ENCODE measurements at places on chromosomes 12 and 14. TPM values are rescaled to one million over a fixed set of nuclear protein-coding genes. Genes with fewer than 3 reads are reported as not detected.

- peaks cover 42% of the 10 kb centered on the region for H3K4me1 ChIP-seq
- peaks cover 26% of the 10 kb centered on the region for H3K36me3 ChIP-seq
- no peak for DNase-seq
Measured at GRCh38 chr12:68611806-68612160, 1.1 kb downstream of the RAP1B start.

- DNase-seq = peak; percentile 32
- peak overlapping the region; percentile 94 for H3K4me3 ChIP-seq
- no peaks in the 10 kb centered on the region for H3K27me3 ChIP-seq
- peaks cover 22% of the 10 kb centered on the region for H3K4me1 ChIP-seq
Measured at GRCh38 chr12:56469007-56469930, 891 bp downstream of the SPRYD4 start.

DNA sequence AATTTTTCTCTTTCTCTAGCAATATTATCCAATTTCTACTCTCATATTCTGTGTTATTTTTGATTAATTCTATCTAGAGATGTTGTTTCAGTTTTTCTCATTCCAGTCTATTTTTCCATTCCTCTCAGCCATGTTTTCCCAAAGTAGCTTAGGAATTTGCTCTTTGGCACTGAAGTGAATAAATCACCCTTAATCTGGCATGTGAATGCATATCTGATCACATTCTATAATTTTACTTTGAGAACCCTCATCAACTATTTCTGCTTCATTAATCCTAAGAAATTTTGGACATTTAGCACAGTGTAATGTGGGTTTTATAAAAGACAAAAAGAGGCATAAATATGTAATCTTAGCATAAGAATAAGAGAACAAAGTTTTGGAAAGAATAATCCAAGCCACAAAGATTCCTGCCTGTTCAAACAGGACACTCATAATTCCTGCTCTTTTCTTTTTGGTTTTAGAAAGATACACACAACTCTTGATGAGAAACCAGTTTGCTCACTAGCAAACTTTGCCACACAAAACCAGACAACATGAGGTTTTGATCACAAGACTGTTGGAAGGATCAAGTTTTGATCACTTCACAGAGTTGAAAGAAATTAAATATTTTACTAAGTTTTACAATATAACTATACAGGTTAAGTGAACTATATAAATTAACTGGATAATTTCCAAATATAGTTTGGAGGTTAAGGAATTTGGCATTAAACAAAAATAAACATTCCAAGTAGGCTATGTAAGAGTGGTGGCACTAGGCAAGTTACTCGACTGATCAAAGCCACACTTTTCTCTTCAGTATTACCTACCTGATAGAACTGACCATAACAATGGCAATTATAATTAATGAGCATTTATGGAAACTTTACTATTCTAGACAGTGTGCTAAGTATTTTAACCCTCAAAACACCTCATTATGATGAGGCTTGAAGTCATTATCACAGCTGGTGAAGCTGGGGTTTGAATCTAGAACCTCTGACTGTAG is 226.6 kb upstream of the TMTC1 start:
- DNase-seq = no peak
- no peaks in the 10 kb centered on the region for H3K27me3 ChIP-seq
- no peak overlapping the region for H3K27ac ChIP-seq

DNA sequence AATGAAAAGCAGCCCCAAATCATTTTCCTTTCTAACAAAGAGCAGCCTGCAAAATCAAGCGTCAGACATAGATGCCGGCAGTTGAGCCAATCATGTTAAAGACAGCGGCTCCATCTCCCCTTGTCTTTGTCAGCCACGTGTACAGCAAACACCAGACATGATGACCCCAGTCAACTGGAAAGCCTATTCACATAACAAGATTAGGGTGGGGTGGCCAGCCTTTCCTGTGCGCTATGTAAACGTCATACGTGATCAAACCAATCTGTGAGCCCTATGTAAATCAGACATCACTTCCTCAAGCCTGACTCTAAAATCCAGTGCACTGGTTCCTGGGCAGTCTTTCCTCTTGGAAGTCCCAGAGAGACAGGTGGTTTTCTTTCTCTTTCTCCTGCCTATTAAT is 9.9 kb upstream of the FICD start:
- peaks cover 1% of the 10 kb centered on the region for H3K36me3 ChIP-seq
- no peaks in the 10 kb centered on the region for H3K4me1 ChIP-seq
- no peak overlapping the region for H3K27ac ChIP-seq
- H3K27me3 ChIP-seq = peaks cover 8% of the 10 kb centered on the region
- DNase-seq = no peak

GRCh38 chr12:56872366-56872765 is 61.8 kb downstream of the SDR9C7 start:
- no peaks in the 10 kb centered on the region for H3K36me3 ChIP-seq
- no peak overlapping the region for H3K4me3 ChIP-seq
- no peak for DNase-seq
- no peak overlapping the region for H3K27ac ChIP-seq
- no peaks in the 10 kb centered on the region for H3K4me1 ChIP-seq

Gene C12orf76
- total RNA-seq = 23.2 TPM

DNA sequence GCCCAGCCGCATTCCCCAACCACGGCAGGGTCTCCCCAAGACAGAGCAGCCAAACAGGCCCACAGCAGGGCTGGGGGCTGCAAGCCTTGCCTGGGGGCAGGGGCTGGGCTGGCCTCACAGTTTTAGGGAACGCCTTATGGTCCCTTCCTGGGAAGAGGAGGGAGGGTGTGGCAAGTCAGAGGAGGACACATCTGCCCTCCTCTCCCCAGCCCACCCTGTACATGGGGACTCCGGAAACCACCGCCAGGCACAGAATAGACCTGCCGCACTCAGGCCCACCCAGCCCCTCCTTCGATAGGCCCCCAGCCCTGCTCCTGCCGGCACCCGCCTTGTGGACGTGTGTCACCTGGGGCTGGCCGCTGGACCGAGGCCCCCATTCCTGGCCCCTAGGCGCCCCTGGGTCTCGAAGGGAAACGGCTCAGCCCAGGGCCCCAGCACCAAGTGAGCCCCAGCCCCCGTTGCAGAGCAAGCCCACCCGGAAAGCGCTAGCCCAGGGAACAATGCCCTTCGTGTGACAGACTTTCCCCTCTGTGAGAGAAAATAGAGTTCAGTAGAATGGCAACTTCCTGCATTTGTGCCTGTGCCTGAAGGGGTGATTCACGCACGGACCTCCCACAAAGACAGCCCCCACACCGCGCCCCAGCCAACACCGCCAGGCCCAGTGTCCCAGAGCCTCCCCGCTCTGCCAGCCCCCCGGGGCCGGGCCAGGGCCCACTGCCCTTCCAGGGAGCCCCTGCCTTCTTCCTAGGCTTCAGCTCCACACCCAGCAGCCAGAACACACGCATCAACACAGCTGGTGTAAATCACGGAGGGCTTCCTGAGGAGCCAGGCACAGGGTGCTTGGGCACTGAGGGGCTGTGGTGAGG is 12.0 kb upstream of the NUDT14 start:
- H3K36me3 ChIP-seq = peaks cover 2% of the 10 kb centered on the region
- H3K27ac ChIP-seq = peak overlapping the region; percentile 73
- peak; percentile 57 for DNase-seq
- H3K4me3 ChIP-seq = peak overlapping the region; percentile 32

GRCh38 chr12:14393751-14394150 is 28.3 kb downstream of the ATF7IP start:
- peaks cover 63% of the 10 kb centered on the region for H3K4me1 ChIP-seq
- H3K27ac ChIP-seq = peak overlapping the region; percentile 89
- H3K36me3 ChIP-seq = peaks cover 40% of the 10 kb centered on the region

- peak overlapping the region; percentile 31 for H3K4me3 ChIP-seq
- H3K27ac ChIP-seq = peak overlapping the region; percentile 10
- no peaks in the 10 kb centered on the region for H3K36me3 ChIP-seq
- H3K27me3 ChIP-seq = no peaks in the 10 kb centered on the region
- DNase-seq = no peak
- H3K4me1 ChIP-seq = peaks cover 9% of the 10 kb centered on the region
Measured at GRCh38 chr12:116820064-116820656, 61.1 kb downstream of the HRK start.

DNA sequence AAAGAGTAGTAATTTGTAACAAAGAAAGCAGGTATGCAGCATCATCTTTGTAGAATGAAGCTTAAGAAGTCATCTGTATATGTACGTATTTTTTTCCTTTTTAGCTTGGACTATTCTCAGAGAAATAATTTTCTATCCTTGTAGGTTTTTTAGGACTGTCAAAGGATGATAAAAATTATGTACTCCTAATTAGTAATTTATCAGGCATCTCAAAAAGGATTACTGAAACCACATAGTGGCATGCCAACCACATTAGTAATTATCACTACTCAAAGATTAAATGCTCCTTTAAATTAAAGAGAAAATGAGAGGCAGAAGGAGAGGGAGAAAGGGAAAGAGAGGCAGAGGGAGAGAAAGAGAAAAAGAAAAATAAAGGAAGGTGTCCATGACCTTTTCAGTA is 17.3 kb downstream of the TTC8 start:
- DNase-seq = no peak
- no peaks in the 10 kb centered on the region for H3K27me3 ChIP-seq
- no peak overlapping the region for H3K4me3 ChIP-seq

Gene CHURC1
- total RNA-seq = 67.6 TPM

- no peaks in the 10 kb centered on the region for H3K27me3 ChIP-seq
- peaks cover 13% of the 10 kb centered on the region for H3K4me1 ChIP-seq
- no peak for DNase-seq
- H3K4me3 ChIP-seq = no peak overlapping the region
- no peak overlapping the region for H3K27ac ChIP-seq
- peaks cover 29% of the 10 kb centered on the region for H3K36me3 ChIP-seq
Measured at GRCh38 chr12:118052324-118053070, 8.5 kb downstream of the WSB2 start.

DNA sequence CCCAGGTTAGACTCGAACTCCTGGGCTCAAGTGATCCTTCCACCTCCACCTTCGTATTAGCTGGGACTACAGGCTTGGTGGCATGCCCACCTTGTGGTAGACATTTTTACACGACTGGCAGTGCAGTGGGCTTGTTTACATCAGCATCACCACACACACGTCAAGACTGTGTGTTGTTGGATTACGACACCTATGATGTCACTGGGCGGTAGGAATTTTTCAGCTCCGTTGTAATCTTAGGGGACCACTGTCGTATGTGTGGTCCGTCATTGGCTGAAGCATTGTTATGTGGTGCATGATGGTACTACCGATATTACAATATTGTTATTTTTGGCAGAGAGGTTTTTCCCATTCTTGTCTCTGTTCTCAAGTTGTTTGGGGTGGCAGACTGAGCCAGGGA is 50.7 kb downstream of the TSPAN9 start:
- H3K27me3 ChIP-seq = peaks cover 67% of the 10 kb centered on the region
- DNase-seq = no peak
- H3K4me3 ChIP-seq = no peak overlapping the region
- no peaks in the 10 kb centered on the region for H3K36me3 ChIP-seq
- peaks cover 16% of the 10 kb centered on the region for H3K4me1 ChIP-seq
- no peak overlapping the region for H3K27ac ChIP-seq

DNA sequence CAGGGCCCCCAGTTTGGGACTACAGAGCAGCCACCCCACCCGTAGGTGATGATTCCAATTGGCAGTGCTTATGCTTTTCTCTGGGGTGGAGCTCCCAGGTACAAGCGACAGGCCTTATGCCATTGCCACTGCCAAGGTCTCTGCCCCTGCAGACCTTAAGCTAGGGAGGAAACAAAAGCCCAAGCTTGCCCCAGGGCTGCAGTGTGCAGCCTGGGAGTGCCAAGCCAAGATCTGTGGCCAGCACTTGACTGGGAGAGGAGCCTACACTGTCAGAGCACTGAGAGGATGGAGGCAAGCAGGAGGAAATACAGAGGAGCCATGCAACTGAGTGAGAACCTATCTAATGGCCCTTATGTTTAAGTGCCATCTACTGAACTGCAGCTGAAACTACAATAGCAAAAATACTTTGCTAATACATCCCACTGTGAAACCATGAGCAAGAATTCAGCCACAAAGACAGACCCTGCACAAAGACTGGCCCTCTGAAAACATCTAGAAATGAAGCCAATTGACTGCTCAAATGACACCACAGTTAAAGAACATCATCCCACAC is 17.7 kb upstream of the ASCL1 start:
- DNase-seq = no peak
- H3K36me3 ChIP-seq = no peaks in the 10 kb centered on the region
- no peaks in the 10 kb centered on the region for H3K4me1 ChIP-seq
- H3K27me3 ChIP-seq = peaks cover 12% of the 10 kb centered on the region
- H3K27ac ChIP-seq = no peak overlapping the region

- H3K27ac ChIP-seq = no peak overlapping the region
- no peak for DNase-seq
- H3K27me3 ChIP-seq = peaks cover 44% of the 10 kb centered on the region
- no peaks in the 10 kb centered on the region for H3K36me3 ChIP-seq
- no peak overlapping the region for H3K4me3 ChIP-seq
Measured at GRCh38 chr12:65122703-65123102, 1.6 kb upstream of the WIF1 start.

DNA sequence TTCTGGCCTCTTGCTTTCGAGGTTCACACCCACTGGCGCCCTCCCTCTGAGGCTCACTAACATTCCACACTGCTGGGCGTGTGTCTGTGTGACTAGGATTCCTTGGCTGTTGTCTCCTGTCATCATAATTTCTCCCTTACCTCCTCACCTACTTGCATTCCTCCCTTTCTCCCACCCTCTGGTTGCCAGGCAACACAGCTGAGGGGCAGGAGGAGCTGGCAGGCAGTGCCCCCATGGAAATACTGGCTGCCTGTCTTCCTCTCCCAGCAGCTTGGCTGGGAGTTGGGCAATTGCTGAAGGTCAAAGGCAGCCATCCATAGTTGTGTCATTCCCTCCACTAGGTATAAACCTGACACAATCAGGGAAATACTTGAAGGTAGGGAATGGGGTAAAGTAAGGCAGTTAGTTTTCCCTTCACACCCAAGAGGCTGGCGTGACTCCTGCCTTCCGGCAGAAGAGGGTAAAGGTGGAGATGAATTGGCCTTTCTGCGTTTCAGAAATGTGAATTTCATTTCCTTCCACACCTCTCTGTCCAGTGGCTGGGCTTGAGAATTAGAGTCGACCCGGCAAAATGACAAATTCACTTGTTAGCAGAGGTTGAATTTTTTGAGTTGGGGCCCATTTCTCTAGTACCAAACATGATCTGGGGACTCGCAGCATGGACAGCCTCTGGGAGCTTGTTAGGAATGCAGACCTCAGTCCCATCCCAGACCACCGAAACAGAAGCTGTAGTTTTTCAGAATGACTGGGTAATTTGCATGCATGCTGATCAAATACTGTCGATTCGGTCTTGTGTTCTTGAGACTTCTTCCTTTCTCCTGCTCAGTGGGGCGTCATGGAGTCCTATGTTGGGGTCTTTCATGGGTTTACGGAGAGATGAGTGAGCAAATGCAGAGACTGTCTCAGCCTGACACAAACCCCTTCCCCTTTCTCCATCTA is 24.3 kb upstream of the EMP1 start:
- no peak for DNase-seq
- H3K4me1 ChIP-seq = peaks cover 13% of the 10 kb centered on the region
- no peak overlapping the region for H3K27ac ChIP-seq
- H3K36me3 ChIP-seq = peaks cover 4% of the 10 kb centered on the region
- H3K4me3 ChIP-seq = no peak overlapping the region
- peaks cover 29% of the 10 kb centered on the region for H3K27me3 ChIP-seq

All from activated naive CD8-positive, alpha-beta T cell treated with anti-CD3 and anti-CD28 coated beads, Interleukin-2, amount 10 ng/mL, durations not matched to agents 7 days and 5 days (primary cell).